ENCODE measurements at places on chromosomes 5 and 9.

DNA sequence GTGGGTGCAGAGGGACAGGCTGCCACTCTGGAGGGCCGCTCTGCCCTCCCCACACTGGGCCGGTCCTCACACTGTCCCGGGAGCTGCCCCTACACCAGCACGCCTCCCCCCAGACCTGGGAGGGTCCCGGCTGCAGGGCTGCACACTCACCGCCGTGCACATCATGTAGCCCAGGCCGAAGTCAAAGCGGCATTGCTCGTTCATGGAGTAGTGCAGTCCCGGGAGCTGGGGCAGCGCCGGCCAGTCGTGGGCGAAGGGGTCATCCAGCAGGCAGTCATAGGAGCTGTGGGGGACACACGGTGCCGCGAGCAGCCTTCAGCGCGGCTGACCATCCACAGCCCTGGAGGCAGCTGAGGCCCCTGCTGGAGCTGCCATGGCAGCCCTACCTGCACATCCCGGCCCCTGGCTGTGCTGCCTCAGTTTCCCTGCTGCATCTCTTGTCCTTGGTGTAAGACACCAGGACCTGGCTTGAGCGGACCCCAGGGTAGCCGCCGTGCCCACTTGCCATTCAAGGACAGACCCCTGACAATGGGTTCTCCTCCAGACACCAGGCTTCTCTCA lies 93.2 kb downstream of the ZNF354C start:
- DNase-seq = no peak

- DNase-seq = no peak
Observed at GRCh38 chr5:164332349-164333196, 827.2 kb downstream of the MAT2B start.

DNA sequence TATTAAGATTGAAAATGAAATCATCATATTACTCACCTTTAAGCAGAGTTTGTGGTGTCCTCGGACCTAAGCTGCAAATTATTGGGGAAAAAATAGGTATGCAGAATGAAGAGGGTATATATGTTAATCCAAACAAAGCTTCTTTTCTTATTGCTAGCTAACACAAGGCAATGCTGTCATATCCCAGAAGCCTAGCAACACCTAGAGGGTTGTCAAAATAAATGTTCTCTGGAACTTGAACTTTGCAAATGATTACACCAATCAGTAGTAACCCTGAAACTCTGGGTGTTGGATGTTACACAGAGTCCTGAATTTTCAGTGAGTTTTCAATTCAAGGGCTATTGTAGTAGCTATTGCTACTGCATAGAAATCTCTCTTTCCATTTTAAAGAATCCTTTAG lies at the start of gene C6:
Gene C6 (minus strand): TSS at position 193 of the 400 bp plus-strand sequence. CDS start 10,302 bp downstream, outside the sequence.
- no peak for DNase-seq

DNA sequence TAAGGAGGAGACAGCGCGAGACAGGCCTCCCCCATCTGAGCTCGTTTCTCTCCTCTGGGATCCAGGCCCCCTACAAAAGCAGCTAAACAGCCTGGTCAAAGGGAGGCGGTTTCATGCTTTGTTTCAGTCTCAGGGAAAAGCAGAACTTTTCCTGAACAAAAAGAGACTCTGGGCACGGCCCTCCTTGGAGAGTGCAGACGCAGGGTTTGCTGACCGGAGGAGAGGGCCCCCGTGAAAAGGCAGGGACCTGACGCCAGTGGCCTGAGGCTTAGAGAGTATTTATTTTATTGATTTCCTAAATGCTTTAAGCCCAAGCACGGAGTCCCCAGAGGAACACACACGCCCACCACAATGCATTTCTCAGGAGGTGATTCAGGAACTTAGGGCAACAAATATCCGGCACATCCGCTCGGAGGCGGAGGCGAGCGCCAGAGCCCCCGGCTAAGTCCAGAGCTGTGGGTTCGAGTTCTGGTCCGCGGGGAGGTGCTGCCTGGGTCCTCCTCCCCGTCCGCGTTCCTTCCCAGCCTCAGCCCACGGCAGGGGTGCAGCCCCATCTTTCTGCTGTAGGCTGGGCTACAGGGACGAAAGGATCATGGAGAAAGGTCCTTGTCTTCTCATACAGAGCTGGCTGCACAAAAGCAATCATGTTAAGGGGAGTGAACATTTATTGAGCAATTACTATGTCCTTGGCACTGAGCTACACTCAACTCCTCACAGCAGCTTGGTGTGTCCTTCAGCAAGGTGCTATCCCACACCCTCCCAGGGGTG lies 40.0 kb downstream of the PTGES start:
- no peak for DNase-seq

DNA sequence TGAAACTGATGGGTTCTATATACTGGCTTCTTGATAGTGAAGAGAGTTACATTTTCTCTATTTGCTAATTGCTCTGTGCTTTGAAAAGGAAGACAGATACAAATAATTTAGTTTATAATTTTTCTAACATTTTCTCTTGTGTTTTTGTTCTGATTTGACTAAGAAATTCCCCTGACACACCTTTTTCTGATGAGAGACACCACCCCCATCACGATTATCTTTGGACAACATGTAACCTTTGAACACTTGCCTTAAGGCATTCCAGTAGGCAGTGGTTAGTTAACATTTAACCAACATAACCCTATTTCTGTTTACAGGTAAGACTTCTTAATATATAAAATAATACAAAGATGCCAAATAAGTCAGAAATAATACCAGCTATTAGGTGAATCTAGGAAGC lies 4.1 kb upstream of the PTBP3 start:
- no peak for DNase-seq

DNA sequence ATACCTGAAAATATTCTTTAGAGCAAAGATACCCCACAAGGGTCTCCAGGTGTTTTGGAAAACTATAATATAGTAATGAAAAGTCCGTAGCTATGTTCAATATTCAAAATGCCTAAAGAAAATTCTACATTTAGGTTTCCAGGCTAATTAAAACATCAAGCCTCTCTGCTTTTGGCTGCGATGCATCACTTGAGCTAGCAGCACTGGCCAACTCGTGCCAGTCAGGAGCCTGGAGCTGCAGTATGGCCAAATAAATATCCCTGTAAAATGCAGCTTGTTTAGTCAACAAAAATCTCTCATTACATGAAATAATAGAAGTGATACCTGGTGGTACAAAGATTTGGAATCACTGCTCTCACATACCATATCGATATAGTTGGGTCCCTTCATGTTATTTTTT lies 181.1 kb downstream of the ELAVL2 start:
- no peak for DNase-seq

- DNase-seq = no peak
Observed at GRCh38 chr5:14413331-14413750, 168.3 kb upstream of the OTULINL start.

DNA sequence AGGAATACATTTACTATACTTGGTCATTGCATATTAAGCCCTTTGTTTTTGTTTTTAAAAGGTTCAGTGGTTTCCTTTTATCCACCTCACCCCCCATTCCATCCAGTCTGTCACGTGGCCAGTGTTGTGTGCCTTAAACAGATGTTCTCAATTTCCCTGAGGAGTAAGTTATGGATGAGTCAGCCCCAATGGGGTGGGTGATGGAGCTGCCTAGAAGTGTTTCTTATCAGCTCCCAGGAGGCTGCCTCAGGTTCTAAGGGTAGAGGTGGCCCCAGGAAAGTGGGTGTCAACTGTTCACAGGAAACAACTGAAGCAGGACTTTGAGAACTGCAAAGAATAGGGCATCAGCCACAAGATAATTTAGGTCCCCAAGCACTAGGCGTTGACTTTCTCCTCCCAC lies 41.1 kb downstream of the ACTBL2 start:
- DNase-seq = no peak

DNA sequence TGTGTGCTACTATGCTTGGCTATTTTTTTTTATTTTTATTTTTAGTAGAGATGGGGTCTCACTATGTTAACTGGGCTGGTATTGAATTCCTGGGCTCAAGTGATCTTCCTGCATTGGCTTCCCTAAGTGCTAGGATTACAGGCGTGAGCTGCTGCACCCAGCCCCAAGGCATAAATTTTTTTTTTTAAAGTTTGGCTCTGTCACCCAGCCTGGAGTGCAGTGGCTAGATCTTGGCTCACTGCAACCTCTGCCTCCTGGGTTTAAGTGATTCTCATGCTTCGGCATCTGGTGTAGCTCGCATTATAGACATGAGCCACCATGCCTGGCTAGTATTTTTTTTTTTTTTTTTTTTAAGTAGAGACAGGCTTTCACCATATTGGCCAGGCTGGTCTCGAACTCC lies 70.3 kb downstream of the RAB24 start:
- no peak for DNase-seq

GRCh38 chr9:91177661-91178280 lies 183.9 kb downstream of the AUH start:
- DNase-seq = peak; percentile 49
